Activated CD4-positive, CD25-positive, alpha-beta regulatory T cell treated with anti-CD3 and anti-CD28 coated beads, Interleukin-2, amount 50 U/mL, for 24 hours (primary cell): ENCODE measurements at places on chromosomes 7 and 10.

DNA sequence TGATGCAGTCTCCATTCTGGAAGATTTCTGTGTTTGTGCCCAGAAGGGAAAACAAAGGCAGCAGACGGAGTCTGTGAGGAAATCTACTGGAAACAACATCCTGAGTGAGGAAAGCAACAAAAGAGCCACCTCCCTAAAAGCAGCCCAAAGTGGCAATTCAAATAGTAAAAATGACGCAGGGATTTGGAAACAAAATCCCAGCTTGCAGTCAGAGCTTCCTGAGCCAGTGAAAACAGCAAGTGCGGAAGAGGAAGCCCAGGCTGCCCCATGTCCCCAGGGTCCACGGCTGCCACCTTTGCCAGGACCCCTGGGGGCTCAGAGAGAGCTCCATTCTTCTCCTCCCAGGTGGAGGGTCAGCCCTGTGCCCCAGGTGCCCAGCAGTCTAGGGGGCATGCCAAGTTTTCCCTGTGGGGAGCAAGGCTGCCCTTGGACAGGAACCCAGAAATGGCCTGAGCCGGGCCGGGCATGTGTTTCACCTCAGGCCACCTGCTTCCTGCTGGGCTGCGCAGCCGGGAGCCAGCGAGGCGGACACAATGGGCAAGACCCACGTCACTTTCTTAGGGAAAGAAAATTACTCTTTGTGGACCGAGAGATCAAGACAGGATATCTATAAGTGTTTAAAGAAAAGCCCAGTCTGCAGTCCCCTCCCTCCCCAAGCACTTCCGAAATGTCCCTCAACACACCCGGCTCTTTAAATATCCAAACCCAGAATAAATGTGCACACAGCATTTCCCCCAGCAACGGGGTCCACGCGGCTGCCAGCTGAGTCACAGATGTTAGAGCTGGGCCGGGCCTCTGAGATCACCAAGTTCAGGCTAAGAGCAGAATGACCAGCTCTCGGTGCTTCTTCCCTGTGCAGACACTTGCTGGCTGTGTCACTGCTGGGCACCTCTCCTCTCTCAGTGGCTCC lies 231.1 kb downstream of the ARHGAP12 start:
- no peak for ATAC-seq

GRCh38 chr10:116053910-116054309 lies 219.1 kb downstream of the GFRA1 start:
- no peak for ATAC-seq

GRCh38 chr10:8017277-8017676 lies 37.2 kb upstream of the GATA3 start:
- no peak for ATAC-seq

GRCh38 chr7:43645699-43646226 lies 62.9 kb downstream of the STK17A start:
- no peak for ATAC-seq

DNA sequence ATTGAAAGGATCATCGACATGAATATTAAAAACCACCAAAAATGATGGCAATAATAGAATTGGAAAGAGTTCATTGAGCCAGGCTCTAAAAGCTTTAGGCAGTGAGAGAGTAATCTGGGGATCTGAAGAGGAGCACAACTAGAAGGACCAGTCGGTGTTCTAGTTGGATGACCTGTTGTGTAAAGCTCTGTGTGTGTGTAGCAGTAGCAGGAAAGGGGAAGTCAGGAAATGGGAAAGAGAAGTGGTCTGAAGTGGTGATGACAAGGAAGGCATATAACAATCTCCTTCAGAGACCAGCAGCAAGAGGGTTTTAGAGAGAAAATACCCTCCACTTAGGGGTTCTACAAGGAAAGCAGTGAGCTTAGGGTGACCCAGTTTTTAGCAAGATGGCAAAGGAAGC lies 539.2 kb downstream of the HTR7 start:
- no peak for ATAC-seq
